ENCODE measurements at places on chromosomes 6 and 20.

- no peak for DNase-seq
These were observed 241.1 kb downstream of the TENT5A start for GRCh38 chr6:81511423-81511822.

GRCh38 chr6:30219244-30219643 lies 6.0 kb upstream of the TRIM26 start:
- peak; percentile 44 for DNase-seq

GRCh38 chr20:3752386-3752759 lies 15.2 kb downstream of the ADISSP start:
- DNase-seq = no peak

DNA sequence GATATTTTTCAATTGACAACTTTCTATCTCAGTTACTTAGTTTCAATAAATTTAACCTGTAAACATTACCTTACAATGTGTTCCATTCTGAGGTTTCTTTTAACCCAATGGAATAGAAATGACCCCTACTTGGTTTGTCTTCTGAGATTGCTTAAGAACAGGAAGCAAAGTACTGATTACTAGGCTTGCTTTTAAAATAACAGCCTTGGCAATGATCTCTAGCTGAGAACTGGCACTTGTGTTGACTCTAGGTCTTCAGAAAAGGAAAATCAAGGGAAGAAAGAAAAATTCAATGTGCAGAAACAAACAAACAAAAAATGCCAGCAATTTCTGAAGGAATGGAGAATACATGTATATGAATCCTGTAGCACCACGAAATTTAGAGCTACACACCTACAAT lies 66.1 kb downstream of the SYNE1 start:
- DNase-seq = no peak

DNA sequence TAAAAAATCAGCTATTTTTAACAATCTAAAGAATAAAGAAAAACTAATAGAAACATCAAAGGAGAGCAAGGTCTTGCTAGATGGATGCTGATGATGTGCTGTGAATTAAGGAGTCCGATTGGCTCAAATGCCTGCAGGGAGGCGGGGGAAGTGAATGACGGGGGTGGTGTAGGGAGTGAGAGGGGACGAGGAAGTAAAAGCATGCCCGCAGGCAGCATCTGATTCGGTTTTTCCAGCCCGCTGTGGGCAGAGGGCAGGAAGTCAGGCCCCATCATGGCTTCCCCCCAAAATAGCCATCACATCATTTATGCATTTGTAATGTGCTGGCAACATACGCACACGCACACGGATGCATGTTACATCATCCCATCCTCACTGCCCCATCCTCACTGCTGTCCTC lies 10.3 kb downstream of the RSPO4 start:
- no peak for DNase-seq

GRCh38 chr6:53464927-53465460 lies 79.9 kb downstream of the GCLC start:
- no peak for DNase-seq

DNA sequence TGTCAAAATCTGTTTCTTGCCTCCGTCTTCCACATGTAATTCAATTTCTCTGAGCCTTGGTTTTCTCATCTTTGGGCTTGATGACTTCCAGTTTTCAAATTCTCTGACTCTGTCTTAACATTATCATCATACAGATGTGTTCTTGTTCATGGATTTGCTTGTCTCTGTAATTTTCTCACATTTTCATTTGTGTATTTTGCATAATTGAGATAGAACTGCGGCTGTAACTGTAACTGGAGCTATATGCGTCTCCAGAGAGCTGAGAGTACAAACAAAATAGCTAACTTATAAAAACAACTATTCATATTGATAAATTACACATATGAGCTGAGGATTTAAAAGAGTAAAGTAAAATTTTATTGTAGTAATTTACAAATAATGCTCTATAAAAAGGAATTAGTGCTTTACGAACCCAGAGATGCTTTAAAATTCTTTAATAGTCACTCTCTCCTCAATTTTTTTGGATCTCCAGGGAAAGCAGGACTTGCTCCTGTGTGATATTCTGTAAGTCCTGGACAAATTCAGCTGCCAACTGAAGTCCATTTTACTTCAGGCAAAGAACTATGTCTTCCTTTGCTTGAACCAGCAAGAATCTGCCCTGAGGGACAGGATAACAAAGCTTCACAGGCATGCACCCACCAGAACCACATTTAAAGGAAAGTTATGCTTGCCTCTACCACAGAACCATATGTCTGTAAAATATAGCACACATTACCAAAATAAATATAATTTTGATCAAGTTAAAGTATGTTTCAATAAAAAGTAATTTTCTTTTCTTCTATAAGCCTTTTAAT lies 288.3 kb downstream of the KHDC1L start:
- no peak for DNase-seq

GRCh38 chr20:45409521-45410272 lies 1.6 kb downstream of the DBNDD2 start:
- no peak for DNase-seq

DNA sequence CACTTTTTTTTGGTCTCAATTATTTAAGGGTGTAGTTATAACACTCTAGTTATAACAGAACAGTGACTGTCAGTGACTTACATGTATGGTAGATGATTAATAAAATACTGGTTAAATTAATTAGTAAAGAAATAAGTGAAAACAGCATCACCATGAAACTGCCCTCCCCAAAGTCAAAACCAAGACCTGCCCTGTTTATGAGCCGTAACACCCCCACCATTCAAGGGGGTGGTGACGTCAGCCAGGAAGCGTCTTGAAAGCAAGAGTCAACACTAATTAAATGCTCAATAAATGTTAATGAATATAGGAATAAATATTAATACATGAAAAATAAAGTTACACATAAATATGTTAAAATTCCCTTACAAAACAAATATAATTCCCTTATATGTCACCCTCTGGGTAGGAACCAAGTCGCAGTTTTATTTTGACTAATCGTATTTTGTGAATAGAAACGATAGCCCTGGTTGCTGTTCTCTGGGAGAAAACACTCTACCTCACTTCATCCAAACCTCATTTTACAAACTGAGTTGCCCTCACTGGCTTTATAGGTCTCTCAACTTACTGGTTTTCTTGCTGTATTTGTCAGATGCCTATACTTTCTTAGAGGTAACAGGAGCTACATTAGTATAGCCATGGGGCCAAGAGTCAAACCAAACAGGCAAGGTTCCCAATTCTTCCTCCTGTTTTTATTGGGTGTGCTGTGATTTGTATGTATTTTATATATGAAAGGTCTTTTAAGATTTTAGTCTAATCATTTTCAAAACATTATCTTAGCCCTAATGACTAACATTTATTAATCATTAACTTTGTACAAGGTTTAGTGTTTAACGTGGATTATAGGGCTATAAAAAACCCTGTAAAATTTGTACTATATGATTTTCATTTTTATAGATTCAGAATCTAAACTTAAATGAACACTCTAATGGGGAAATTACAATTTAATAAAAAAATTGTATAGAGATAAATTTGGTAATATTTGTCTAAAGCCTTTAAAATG lies 227.9 kb upstream of the IRAK1BP1 start:
- DNase-seq = no peak

DNA sequence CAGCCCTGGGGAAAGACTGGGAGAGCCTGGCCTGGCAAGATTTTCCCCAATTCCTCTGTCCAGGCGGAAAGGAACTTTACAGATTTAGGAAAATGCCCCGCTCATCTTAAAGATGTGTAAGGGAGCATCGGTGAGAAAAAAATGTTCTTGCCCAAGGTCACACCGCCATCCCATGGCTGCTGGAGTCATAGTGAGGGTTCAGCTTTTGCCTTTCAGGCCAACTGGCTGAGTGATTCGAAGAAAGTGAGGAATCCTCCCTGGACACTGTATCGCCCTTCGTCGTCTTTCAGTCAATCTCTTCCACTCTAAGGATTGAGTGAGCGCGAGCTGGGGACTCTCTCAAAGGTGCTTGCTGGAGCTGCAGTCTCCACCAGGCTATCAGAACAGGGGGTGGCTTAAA lies 1.4 kb downstream of the WFDC2 start:
- DNase-seq = no peak

GRCh38 chr6:35465646-35466045 lies 2.6 kb upstream of the RPL10A start:
- DNase-seq = no peak

All from NCI-H2171 treated with DMSO at 0.1 percent for 48 hours (cell line).